ENCODE measurements at places on chromosomes 3 and 15. TPM values are rescaled to one million over a fixed set of nuclear protein-coding genes. Genes with fewer than 3 reads are reported as not detected.

SEMA3B gene
- 22.9 TPM for total RNA-seq

FANCD2OS gene
- total RNA-seq = not detected

DAZL gene
- not detected for total RNA-seq

GATA2 gene
- total RNA-seq = 5.5 TPM

DNA sequence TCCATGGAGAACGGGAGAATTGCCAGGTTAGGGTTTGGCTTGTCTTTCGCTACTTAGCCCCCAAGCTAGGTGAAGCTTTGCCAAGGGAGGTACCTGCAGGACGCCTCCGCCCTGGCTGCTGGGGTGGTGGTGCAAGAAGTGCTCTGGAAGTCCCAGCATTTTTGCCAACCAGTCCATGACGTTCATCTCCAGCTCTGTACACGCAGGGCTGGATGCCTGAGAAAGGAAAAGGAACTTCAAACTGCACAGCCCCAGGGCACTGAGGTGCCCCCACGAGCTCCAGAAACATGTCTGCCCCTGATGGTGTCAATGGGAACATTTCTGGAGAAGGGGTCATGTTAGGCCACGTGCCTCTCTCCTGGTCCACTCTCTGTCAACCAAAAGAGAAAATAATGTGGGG is 8.2 kb downstream of the HDC start:
- no peak for DNase-seq

DNA sequence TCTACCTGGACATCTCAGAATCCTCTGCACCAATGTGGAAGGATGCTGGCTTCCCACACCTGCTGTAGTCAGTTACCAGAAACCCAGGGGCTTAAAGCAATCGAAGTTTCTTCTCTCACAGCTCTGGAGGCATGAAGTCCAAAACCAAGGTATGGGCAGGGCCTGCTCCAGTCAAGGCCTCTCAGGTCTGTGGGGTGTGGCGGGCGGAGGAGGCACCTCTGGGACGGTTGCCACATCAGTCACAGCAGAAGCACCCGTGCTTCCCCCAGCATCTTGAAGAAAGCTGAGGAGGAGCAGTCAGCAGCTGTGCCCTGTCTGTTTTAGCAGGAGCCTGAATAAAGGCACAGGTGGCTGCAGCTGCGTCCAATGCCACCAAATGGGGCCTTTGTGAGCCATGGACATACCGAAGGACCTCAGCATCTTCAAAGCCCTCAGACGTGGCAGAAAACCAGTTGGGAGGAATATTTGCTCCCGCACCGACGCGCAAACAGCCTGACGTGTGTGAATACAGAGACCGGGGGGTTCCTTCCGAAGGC is 68.9 kb downstream of the TFRC start:
- DNase-seq = no peak

Data from A172 (cell line).